ENCODE measurements at places on chromosomes 2 and 18. TPM values are rescaled to one million over a fixed set of nuclear protein-coding genes. Genes with fewer than 3 reads are reported as not detected.

CGREF1 gene
- total RNA-seq = not detected

UPP2 gene
- total RNA-seq = not detected

CYRIA gene
- 33.6 TPM for total RNA-seq

FBXO48 gene
- total RNA-seq = 1.8 TPM

KLHL41 gene
- total RNA-seq = 2.6 TPM

DOK6 gene
- 2.1 TPM for total RNA-seq

TEX44 gene
- 0.54 TPM for total RNA-seq

DPP10 gene
- total RNA-seq = not detected

GRCh38 chr2:220163486-220163885 is 536.1 kb downstream of the SLC4A3 start:
- no peak overlapping the region for H3K4me3 ChIP-seq
- H3K27ac ChIP-seq = no peak overlapping the region
- no peaks in the 10 kb centered on the region for H3K27me3 ChIP-seq
- H3K36me3 ChIP-seq = no peaks in the 10 kb centered on the region

- H3K4me3 ChIP-seq = no peak overlapping the region
- H3K27ac ChIP-seq = no peak overlapping the region
- peaks cover 5% of the 10 kb centered on the region for H3K4me1 ChIP-seq
- H3K27me3 ChIP-seq = no peaks in the 10 kb centered on the region
These were observed 18.2 kb downstream of the NFATC1 start for GRCh38 chr18:79413901-79414300.

GRCh38 chr2:46469116-46469515 is 10.2 kb upstream of the TMEM247 start:
- H3K36me3 ChIP-seq = no peaks in the 10 kb centered on the region
- DNase-seq = no peak
- H3K4me3 ChIP-seq = no peak overlapping the region
- H3K27me3 ChIP-seq = no peaks in the 10 kb centered on the region

DNA sequence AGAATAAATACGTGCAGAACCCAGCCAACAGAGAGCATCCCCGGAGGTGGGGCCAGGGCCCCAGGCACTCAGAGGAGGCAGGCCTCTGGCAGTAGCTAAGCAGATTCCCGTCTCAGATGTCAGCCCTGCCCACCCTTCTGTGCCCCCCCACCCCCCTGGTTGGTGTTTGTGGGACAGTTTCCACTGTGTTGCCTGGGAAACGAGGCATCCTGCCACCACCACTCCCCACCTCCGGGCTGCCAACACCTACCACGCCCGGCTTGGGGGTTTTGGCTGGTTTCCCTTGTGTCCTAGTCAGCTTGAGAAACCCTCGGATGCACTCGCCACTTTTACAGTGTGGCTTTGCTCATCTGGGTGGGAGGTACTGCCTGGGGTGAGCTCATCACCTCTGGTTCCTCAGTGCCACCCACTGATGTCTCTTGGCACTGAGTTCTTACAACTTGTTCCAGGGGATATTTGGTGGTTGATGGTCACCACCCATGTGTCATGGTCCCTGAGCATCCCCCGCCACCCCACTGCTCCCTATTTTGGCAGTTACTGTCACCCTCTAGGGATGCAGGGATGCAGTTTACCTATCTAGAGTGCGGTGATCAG is 72.4 kb upstream of the YWHAQ start:
- no peaks in the 10 kb centered on the region for H3K36me3 ChIP-seq
- H3K27me3 ChIP-seq = no peaks in the 10 kb centered on the region
- no peak for DNase-seq

DNA sequence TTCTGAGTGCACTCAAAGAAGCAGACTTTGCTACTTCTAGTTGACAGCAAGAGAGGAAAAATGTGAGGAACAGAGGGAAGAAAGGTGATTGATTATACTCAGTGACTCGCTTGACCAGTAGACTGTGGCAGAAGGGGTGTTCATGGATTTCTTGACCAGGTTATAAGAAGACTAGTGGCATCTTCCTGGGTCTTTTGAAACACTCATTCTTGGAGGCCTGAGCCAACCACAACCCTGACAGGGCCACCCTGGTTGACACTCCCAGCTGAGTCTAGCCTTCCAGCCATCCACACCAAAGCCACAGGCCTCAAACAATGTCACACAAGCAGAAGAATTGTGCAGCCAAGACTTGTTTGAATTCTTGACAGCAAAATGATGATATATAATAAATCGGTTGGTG is 366.3 kb downstream of the SS18 start:
- DNase-seq = no peak
- no peak overlapping the region for H3K4me3 ChIP-seq
- no peak overlapping the region for H3K27ac ChIP-seq
- no peaks in the 10 kb centered on the region for H3K27me3 ChIP-seq

DNA sequence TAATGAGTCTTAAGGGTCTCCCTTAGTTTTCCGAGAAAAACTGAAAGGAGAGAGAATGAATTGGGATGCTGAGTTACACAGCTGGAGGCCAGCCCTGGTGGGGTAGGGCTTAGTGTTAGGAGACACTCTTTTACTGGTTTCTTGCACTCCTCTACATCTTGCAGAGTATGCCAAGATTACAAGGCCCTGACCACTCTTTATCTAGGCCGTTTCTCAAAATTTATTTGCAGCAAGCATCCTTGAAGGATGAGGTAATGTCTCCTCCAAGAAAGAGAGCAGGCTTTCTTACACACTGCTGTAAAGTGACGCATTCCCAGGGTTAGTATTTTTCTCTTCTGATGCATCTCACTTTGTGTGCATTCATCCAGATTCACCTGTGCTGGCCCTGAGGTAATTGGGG is 166.2 kb downstream of the TDRD15 start:
- H3K36me3 ChIP-seq = no peaks in the 10 kb centered on the region
- no peaks in the 10 kb centered on the region for H3K4me1 ChIP-seq
- no peak overlapping the region for H3K4me3 ChIP-seq
- H3K27ac ChIP-seq = no peak overlapping the region
- no peaks in the 10 kb centered on the region for H3K27me3 ChIP-seq
- DNase-seq = no peak

GRCh38 chr2:3429066-3429610 is 49.6 kb downstream of the TRAPPC12 start:
- no peak overlapping the region for H3K27ac ChIP-seq
- H3K4me3 ChIP-seq = no peak overlapping the region
- peaks cover 15% of the 10 kb centered on the region for H3K36me3 ChIP-seq
- H3K4me1 ChIP-seq = peaks cover 9% of the 10 kb centered on the region
- no peaks in the 10 kb centered on the region for H3K27me3 ChIP-seq
- DNase-seq = no peak

DNA sequence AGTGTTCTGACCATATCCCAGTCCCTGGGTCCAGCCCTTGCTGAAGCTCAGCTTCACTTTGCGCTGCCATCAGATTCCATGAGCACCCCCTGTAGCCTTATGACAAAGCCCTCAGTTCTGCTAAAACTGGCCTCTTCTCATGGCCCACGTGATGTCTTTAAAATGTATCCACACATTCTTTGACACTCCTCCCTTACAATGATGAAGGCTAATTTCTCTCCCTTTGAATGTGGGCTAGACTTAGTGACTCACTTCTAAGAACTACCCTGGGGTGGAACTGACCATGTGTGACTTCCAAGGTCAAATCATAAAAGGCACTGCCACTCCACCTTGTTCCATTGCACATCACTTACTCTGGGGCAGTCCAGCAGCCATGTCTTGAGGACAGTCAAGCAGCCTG is 45.4 kb upstream of the GORASP2 start:
- H3K36me3 ChIP-seq = no peaks in the 10 kb centered on the region
- no peak overlapping the region for H3K4me3 ChIP-seq
- DNase-seq = no peak
- no peaks in the 10 kb centered on the region for H3K27me3 ChIP-seq
- no peaks in the 10 kb centered on the region for H3K4me1 ChIP-seq
- no peak overlapping the region for H3K27ac ChIP-seq

DNA sequence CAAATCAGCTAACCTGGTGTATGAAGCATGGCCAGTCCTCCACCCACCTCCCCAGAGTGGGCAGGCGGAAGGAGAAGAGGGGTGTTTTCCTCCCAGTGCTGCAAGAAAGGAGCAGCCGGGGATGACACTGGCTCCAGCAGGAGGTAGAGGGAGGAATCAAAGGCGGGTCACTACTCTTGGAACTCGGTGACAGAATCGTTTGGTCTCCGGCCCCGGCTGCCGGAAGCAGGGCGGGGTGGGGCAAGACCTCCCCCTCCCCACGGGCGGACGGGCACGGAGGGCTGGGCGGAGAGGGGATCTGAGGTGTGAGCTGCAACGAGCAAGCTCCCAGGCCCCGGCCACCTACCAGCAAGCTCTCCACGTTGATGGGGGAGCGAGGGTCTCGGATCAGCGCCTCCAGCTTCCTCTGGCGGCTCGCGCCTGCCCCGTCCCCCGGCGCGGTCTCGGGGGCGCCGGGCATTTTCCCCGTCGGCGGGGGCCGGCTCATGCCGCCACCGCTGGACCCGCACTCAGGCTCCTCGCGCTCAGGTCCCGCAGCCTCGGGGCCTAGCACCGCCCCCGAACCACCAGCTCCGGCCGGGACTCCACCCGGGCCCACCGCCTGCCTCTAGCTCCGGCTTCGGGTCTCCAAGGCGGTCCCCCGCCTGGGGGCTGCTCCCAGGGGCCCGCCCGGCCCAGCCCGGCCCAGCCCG is 640 bp downstream of the ROCK2 start:
- H3K36me3 ChIP-seq = no peaks in the 10 kb centered on the region
- H3K4me1 ChIP-seq = peaks cover 30% of the 10 kb centered on the region
- peak; percentile 43 for DNase-seq
- H3K27me3 ChIP-seq = no peaks in the 10 kb centered on the region
- H3K27ac ChIP-seq = peak overlapping the region; percentile 82

- no peak overlapping the region for H3K4me3 ChIP-seq
- peaks cover 2% of the 10 kb centered on the region for H3K36me3 ChIP-seq
- H3K4me1 ChIP-seq = peaks cover 21% of the 10 kb centered on the region
- H3K27ac ChIP-seq = no peak overlapping the region
These were observed 1.5 kb upstream of the BOLA3 start for GRCh38 chr2:74149247-74149525.

DNA sequence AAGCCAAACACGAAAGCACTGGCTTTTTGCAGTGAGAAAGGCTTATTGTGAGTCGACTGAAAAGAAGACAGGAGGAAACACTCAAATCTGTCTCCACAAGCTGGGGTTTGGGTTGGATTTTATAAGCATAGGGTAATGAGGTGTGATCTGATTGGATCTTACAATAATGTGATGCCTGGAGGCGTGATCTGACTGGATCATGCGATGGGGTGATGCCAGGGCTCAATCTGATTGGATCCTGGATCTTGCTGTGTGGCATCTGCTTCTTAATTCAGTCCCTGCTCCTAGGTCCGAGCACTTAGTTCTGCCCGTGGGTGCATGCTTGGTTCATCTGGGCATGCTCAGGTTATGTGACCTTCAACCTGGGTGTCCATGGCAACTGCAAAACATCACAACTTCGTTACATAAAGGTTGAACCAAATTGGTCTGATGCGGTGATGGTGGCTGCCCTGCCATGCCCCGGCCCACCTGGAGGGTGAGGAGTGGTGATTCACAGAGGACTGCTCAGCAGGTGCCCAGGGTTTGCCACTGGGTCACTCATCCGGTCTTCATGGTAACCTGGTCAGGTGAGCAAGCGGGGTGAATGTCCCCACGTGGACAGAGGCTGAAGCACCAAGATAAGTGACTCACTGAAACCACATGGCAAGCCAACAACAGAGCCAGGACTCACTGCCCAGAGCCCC is 111.0 kb downstream of the KCNF1 start:
- H3K4me1 ChIP-seq = no peaks in the 10 kb centered on the region
- no peaks in the 10 kb centered on the region for H3K27me3 ChIP-seq
- no peak for DNase-seq
- H3K4me3 ChIP-seq = no peak overlapping the region
- H3K27ac ChIP-seq = no peak overlapping the region

- H3K4me3 ChIP-seq = no peak overlapping the region
- no peaks in the 10 kb centered on the region for H3K36me3 ChIP-seq
- peaks cover 78% of the 10 kb centered on the region for H3K4me1 ChIP-seq
- DNase-seq = peak; percentile 70
These were observed 6.1 kb downstream of the CHMP1B start for GRCh38 chr18:11857177-11857887.

- H3K4me1 ChIP-seq = no peaks in the 10 kb centered on the region
- DNase-seq = peak; percentile 48
- no peak overlapping the region for H3K4me3 ChIP-seq
These were observed 21.5 kb upstream of the ALKAL2 start for GRCh38 chr2:309148-309953.

DNA sequence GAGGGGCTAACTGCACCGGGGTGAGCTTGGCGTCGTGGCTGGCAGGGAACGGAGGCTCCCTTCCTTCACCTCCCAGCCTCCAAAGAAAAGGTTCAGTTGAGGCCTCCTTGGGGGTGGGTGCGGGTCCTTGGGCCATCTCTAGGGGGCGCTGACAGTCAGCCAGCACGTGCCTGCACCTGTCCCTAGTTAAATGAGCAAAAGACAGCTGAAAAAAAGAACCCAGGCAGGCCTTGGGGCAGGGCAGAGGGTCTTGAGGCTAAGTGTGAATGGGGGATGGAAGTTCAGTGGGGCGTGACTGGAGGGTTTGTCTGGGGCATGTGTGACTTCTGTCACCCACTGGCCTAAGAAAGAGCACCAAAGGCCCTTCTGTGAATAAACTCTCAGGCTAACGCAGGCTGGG is 56.4 kb downstream of the ZFP36L2 start:
- H3K4me1 ChIP-seq = peaks cover 32% of the 10 kb centered on the region
- no peak for DNase-seq
- no peaks in the 10 kb centered on the region for H3K36me3 ChIP-seq
- peak overlapping the region; percentile 45 for H3K27ac ChIP-seq

GRCh38 chr2:3539836-3540235 is 18.3 kb downstream of the RNASEH1 start:
- H3K4me1 ChIP-seq = peaks cover 14% of the 10 kb centered on the region
- H3K27me3 ChIP-seq = no peaks in the 10 kb centered on the region
- peaks cover 10% of the 10 kb centered on the region for H3K36me3 ChIP-seq
- no peak overlapping the region for H3K4me3 ChIP-seq

DNA sequence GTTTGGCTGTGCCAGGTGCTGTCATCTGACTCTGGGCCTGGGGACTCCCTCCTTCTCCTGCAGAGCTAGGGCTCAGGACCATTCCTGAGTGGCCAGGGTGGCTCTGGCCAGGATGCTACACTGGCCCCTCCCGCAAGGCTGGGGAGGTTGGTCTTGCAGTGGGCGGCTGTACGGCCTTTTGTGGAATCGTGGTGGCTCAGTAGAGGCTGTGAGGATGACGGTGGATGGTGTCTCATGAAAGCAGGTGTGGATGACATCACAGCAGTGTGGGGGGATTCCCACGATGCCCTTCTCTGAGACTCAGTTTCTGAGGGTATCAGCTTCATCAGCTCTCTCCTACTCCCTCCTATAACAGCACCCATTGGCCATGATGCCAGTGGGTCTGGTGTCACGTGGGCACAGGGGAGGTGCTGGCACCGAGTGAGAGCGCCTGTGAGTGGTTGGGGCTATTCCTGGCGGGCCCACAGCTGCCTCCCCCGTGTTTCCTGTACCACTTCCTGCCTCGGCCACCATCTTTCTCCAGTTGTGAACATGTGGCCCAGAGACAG is 144.2 kb upstream of the HDAC4 start:
- no peaks in the 10 kb centered on the region for H3K27me3 ChIP-seq
- DNase-seq = no peak
- no peaks in the 10 kb centered on the region for H3K4me1 ChIP-seq
- no peak overlapping the region for H3K27ac ChIP-seq

Data from thyroid gland (tissue), 4 donors.